ENCODE measurements at places on chromosomes 6 and 20.

DNA sequence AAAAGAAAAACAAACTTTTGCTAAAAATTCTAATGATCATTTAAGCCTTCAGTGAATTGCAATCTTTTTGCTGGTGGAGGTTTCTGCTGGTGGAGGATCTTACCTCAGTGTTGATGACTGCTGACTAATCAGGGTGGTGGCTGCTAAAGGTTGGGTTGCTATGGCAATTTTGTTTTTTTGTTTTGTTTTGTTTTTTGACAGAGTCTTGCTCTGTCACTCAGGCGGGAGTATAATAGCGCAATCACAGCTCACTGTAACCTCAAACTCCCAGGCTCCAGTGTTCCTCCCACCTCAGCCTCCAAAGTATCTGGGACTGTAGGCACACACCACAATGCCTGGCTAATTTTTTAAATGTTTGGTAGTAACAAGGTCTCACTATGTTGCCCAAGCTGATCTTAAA is 94.7 kb downstream of the ANKRD6 start:
- no peak for DNase-seq

DNA sequence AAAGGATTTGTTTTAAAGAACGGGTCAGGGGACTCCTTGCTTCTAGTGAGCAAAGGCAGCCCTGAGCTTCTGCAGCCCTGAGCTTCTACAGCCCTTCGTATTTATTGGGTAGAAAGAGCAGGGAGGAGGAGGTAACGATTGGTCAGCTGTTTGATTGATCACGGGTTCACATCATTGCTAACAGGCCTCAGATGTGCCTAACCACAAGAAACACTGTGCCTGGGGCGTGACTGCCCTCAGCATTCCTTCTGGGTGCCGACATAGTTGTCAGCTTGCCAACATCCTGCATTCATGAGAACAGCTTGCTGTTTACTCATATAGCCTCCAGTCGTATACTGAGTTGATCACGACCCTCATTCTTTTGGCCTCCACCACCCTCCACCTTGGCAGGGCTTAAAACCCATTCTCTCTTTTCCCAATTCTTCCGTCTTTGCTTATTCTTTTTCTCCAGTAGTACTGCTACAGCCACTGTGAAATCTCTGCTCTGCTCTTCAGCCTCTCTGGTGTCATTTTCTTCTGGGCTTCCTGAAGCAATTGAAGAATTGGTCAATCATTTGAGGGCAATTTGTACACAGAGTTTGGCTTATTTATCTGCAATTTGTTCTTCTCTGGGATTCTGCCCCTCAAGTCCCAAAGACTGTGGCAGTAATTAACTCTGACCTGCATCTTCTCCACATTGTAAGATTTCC is 25.4 kb upstream of the NOP56 start:
- DNase-seq: no peak

DNA sequence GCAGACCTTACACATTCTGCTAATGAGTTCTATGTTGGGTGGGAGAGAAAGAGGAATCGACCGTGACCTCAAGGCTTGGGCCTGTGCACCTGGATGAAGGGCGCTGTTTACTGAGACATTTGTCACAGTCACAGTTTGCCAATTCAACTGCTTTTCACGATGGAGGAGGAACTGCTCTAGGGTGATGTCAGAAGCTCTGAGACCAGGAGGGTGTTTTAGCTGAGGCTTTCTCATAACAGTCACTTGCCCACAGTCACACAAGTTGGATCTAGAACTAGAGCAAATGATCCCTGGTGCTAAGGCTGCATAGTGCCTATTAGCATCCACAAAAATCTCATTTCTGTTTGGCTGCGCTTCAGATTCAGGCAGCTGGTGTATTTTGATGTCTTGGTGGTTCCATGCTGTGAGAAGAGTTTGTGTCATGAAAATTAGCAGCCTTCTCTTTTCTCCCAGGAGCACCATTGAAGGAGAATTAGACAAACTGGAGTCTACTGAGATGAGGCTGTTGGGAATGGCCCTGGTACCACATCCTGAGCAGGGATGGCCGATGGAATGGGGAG is 83.3 kb upstream of the TGM3 start:
- no peak for DNase-seq

DNA sequence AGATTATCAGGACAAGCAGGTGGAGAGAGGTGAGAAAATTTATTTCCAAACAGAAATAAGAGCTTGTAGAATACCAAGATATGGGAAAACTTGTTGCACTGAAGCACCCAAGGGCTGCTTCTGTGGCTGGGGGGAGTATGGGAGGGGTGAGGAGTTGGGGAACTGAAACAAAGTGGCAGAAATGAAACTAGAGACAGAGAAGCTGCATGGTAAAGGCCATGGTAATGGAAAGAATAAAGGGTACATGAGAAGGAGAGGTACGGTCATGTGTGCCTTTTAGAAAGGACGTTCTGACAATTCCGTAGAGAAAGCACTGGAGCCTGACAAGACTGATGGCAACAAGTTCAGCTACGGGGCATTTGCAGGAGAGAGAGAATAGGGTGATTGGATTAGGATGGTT is 51.6 kb upstream of the RIN2 start:
- DNase-seq: no peak

GRCh38 chr6:121557146-121557940 is 121.9 kb downstream of the GJA1 start:
- DNase-seq: no peak

GRCh38 chr6:12245763-12246718 is 44.1 kb upstream of the EDN1 start:
- no peak for DNase-seq

GRCh38 chr20:13910492-13910891 is 79.9 kb downstream of the SEL1L2 start:
- DNase-seq: no peak

DNA sequence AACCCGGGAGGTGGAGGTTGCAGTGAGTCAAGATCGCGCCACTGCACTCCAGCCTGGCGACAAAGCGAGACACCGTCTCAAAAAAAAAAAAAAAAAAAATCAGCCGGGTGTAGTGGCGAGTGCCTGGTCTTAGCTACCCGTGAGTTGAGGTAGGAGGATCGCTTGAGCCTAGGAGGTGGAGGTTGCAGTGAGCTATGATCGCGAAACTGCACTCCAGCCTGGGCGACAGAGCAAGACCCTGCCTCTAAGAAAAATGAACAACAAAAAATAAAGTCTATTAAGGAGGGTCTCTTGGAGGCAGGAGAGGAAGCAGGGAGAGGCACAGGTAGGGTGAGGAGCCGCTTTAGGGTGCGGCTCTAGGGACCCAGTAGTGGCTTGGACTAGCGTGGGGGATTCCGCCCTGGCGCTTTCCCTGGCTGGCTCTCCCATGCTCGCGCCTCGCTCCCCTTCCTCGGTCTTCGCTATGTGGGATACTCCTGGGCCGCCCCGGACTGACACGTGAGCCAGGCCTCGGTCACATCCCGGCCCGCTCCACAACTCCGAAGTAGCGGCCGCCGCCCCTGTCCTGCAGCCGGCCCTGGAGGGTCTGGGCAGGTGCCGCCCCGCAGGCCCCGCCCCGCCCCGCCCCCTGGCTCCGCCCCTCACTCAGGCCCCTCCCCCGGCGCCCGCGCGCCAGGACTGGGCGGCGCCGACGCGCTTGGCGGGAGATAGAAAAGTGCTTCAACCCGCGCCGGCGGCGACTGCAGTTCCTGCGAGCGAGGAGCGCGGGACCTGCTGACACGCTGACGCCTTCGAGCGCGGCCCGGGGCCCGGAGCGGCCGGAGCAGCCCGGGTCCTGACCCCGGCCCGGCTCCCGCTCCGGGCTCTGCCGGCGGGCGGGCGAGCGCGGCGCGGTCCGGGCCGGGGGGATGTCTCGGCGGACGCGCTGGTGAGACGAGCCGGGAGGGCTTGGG is at the start of gene MYBL2:
MYBL2 (plus strand) TSS at position 739 of the 953 bp plus-strand sequence; CDS start at position 909, 170 bp downstream.
- peak; percentile 73 for DNase-seq

DNA sequence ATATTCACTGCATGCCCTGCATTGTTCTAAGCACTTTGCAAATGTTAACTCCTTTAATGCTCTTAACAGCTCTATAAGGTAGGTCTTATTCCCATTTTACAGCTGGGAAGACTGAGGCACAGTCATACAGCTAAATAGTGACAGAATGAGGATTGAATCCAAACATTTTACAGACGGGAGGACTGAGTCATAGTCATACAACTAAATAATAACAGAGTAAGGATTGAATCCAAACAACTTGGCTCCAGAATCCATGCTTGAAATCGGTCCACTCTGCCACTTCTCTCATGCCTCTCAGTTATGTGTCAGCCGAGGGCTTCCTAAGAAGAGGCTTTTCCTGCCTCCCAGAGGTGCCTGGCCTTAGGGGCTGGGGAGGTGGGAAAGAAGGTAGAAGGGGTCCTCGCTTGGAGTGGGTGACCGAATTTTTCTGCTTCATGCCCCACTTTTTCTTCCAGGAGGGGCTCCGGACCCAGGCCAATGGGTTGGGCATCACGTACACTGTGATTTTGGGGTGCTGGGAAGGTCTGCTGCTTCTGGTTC is 137.4 kb upstream of the RNF24 start:
- no peak for DNase-seq

GRCh38 chr6:119938752-119939151 is 589.2 kb upstream of the MAN1A1 start:
- no peak for DNase-seq

DNA sequence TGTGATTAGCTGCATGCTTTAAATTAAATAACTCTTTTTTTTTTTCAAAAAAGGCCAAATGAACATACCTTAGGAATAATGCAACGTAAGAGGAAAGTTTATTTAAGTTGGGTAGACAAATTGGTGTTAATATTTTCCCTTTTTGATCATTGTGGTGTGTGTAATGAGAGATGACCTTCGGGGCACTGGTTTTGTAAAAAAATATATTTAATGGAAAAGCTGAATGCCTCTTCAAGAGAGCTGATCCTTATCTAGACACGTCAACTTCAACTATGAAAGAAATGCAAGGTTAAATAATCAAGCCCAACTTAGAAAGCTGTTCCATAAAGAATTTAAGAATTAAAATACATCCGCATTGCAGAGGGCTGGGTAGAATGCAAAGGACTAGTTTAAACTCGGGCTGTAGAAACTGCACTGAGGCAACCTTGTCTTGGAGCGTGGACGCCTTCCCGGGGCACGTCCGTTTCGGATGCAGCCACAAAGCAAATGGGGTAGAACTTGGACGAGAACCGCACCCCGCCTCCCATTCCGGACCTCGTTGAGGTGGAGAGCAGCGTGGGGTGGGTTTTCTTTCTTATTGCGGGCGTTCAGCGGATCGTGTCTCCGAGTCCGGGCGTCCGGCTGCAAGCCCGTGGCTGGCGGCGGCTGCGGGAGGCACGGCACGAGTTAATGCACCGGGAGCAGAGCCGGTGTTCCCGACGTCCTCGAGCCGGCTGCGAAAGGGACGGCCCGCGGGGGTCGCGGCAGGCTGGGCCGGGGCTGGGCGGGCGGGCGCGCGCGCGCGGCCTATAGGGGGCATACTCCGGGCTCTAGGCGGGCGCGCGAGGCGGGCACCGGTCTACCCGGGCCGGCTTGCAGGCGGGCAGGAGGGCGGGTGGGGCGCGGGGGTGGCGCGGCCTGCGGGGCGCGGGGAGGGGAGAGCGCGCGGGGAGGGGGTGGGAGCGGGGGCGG is 1.9 kb downstream of the JARID2 start:
- DNase-seq: peak; percentile 31

- no peak for DNase-seq
Measured at GRCh38 chr6:15249371-15250019, 3.6 kb downstream of the JARID2 start.

GRCh38 chr20:58344741-58345140 is 35.2 kb downstream of the RAB22A start:
- no peak for DNase-seq

DNA sequence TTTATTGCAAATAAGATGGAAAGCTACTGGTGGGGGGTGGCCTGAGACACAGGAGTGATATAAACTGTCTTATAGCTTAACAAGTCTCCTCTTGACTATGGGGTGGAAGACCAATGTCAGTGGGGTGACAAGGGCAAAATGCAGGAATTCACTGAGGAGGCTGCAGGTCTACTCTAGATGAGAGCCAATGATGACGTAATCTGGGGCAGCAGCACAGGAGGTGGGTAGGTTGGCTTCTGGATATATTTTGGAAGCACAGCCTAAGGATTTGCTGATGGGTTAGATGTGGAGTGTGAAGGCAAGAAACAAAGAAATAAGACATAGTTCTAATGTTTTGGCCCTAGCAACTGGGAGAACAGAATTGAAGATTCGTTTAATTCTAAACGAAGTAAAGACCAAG is 253.2 kb downstream of the PTPRT start:
- DNase-seq: no peak

- DNase-seq: no peak
Measured at GRCh38 chr20:4299773-4300172, 284.4 kb upstream of the RNF24 start.
